ENCODE measurements at places on chromosomes 11 and 22.

DNA sequence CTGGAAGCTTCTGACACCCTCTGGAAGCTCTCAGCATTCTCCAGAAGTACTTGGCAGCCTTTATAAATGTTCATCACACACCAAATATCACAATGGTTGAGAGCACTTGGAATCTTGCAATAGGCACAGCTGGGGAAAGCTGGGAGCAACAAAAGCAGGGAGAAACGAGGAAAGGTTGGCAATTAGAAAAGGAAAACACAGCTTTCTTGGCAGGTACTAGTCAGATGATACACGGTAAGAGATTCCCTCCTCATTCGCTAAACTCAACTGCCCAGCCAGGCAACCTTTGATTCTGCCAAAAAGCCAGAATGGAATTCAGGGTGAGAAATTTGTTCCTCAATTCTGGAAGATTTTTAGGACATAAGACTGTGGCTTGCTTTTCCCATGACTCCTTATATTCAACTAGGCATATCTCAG, 576.9 kb upstream of the ANO5 start:
- no peak for DNase-seq

DNA sequence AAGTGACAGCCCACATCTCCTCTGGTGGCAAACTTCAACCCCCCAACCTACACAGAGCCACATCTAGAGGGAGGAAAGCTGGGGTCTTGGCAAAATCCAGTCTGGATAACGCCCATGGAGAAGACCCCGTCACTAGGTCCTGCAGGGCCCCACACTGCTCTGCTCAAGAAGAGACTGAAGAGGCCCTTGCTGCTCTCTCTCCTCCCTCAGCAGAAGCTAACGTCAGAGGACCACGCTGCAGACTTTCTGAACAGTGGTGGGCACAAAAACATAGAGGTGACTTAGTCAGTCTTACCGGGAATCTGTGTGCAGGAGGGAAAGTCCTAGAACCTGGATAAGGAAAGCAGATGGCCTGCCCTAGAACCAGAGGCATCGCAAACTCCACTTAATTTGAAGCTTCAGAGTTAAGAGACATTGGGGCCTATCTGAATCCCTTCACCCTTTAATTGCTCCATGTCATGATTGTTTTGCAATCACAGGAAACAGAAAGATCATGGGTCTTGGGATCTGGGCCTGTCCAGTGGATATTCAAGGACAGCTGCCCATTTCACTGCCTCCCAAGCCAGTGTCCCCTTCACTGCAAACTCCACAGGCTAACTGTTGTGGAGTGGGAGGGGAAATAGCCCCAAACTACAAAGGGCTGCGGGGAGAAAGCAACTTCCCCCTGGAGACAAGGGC, 1.7 kb downstream of the DKK3 start:
- no peak for DNase-seq

DNA sequence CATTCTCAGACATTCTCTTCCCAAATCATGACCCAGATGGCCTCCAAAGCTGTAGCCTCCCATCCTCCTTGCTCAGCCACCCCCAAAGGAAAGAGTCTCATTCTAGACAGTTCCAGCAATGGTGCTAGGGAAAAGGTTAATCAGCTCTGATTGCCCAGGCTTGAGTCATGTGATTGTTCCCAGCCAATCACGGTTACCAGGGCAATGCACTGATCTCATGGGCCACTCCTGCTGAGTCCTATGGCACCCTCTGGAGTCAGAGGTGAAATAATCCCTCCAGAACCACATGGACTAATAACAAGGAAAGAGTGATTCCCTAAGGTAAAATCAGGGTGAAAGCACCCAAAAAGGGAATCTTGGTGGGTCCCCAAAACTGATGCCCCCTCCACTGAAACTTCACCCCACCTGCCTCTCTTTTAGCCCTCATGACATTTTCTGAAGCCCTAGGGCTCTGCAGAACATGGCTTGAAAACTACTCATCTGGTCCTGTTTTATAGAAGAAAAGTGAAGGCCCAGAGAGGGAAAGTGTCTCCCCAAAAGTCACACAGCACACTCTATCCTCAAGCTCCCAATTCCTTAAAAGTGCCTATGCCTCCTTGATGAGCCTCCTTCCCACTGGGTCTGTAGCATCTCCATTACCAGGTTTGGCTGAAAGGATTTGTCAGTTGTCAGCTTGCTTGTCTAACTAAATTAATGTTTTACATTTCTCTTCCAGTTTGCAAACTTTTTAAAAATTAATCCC, 203.7 kb downstream of the MN1 start:
- no peak for DNase-seq

- no peak for DNase-seq
These were observed 49.7 kb downstream of the MYEOV start for GRCh38 chr11:69343401-69344321.

DNA sequence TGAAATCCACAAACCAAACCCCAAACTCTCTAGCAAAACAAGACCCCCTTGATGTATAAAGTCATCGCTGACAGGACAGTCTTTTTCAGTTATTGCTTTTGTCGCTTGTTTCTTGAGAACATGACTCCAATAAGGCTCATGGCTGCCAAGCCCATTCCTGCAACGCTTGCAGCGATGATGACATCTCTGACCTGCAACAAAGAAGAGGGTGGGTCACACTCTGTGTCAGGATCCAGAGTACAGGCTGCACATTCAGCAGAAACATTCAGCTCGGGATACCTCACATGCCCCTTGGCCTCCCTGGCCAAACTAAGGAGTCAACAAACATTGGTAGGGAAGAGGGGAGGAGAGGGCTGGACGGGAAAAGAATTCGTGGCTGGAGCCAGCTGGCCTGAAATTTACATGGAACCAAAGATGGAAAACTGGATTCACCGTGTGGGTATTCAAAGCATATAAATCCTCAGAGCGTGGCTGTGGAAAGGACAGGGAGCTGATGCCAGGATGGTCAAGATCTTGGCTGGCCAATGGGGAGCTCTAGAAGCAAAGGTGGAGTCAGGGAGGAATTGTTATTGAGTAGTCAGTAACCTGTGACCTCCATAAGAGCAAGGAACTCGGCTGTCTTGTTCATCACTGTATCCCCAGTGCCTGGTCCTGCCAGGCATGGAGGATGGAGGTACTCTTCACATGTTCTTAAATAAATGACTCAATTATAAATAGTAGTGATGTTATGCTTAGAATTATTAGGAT, 11.8 kb upstream of the PLAAT2 start:
- DNase-seq: no peak

GRCh38 chr11:112297248-112297866, 36.7 kb upstream of the PLET1 start:
- DNase-seq: no peak
